GM03348 (cell line): ENCODE measurements at places on chromosomes 6 and 20.

DNA sequence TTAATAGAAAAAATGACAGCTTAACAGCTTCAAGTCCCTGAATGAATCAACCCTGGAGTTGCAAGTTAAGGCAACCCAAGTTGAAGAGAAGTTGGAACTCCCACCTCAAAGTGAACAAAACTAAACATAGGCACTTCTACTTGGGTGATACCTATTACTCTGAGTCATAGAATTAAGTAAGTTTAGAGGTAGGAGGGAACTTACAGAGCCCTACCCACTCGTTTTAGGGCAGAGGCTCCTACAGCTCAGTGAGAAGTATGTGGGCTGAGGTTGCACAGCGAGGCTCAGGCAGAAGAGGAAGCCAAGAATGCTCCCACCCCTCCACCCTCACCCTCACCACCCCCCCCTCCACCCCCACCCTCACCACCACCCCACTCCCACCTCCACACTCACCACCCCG, 42.2 kb downstream of the NFATC2 start:
- no peak for DNase-seq

DNA sequence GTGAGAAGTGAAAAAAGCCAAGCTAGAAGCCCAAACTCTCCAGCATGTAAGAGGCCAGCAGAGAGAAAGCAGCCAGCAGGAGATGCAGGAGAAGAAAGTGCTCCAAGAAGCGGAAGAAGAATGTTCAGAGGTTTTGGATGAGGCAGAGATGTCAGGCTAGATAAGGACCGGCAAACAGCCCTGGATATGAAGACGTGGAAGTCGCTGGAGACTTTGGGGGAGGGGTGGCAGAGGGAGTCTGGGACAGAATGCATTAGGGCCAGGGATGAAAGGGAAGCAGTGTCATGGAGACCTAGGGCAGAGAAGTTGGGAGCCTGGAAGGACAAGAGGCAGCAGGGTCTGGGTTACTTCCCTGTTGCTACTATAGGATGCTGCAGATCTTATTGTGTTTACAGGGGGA, 5.3 kb upstream of the SCUBE3 start:
- no peak for DNase-seq

- DNase-seq, result no peak
Measured at GRCh38 chr20:32522526-32522775, 62.7 kb downstream of the NOL4L start.

DNA sequence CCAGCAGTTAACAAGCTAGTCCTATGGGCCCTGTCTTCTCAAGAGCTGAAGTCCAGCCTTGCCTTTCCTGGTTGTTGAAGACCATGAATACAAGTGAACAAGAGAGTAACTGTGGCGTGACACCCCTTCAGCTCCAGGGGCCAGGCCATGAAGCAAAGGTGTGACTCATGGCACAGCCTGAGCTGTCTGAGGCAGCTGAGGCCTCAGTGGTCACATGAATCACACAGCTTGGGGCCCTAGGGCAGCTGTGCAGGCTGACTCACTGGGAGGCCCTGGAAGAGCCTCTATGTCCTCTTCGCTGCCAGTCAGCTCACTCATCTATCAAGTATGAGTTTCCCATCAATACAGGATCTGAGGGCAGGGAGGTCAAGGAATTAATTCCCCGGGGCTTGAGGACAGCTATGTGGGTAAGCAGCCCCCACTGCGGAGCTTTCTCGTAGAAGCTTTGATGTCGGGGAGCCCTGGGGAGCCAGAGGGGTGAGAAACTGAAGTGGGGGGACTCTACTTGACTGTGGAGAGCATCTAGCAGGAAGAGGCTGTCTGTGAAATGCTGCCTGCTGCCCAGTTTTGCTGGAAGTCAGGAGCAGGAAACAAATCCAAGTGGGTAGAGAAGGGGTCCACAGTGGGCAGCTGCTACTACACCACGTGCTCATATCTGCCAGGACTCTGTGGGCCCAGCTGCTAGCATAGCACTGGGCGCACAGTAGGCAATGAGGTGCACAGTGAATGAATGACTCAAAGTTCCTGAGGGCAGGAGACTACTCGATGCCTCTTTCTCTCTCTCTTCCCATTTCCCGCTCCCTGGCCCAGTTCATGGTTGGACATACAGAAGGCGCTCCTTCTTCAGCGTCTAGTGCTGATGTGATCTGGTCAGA, 13.7 kb upstream of the FAM83C start:
- peak; percentile 96 for DNase-seq

GRCh38 chr6:25447570-25447929, 168.4 kb downstream of the CARMIL1 start:
- DNase-seq, result no peak
